ENCODE measurements at places on chromosomes 5 and 9.
A peak's percentile ranks its signal among the peaks of the same experiment; 100 is the strongest.

- H3K4me3 ChIP-seq, result peak overlapping the region; percentile 86
These were observed 29.3 kb downstream of the PCDH1 start for GRCh38 chr5:141848744-141849414.

DNA sequence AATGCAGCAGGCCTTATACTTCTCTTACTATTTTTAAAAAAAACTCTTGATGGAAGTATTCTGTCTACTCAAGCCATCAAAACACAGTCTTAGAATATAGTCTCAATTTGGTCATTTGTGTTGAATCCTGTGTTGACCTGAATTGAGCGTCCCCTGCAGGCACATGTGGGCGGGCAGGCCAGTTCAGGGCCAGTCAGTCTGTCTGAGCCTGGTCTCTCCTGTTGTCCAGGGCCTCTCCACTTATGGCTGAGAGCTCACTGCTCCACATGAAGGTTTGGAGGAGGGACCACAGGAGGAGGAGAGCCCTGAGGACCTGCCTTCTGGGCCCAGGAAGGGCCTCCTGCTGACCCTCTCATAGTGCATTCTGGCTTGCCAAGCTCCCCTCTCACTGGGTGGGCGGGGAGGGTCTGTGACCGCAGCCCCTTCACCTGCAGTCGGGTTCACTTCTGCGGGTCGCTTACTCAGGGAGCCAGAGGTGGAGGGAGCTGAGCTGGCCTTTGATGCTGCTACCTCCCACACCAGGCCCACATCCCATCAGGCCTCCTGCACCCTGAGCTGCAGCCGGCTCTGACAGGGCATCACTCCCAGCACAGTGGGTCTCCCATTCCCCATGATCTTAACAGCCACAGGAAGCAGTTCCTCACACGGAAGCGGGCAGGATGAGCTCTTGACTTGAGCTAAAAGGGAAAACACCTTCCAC, 178.2 kb upstream of the S1PR3 start:
- H3K27ac ChIP-seq, result no peak overlapping the region
- H3K4me3 ChIP-seq, result no peak overlapping the region
- H3K36me3 ChIP-seq, result no peaks in the 10 kb centered on the region

- no peak overlapping the region for H3K27ac ChIP-seq
- DNase-seq, result peak; percentile 44
- no peaks in the 10 kb centered on the region for H3K36me3 ChIP-seq
These were observed 29.9 kb downstream of the SLC6A18 start for GRCh38 chr5:1255081-1255561.

GRCh38 chr9:107744873-107745272, 255.3 kb upstream of the KLF4 start:
- no peak for DNase-seq
- no peaks in the 10 kb centered on the region for H3K27me3 ChIP-seq
- no peaks in the 10 kb centered on the region for H3K4me1 ChIP-seq
- H3K4me3 ChIP-seq, result no peak overlapping the region

GRCh38 chr5:23820765-23821471, 313.5 kb downstream of the PRDM9 start:
- H3K27ac ChIP-seq, result no peak overlapping the region
- DNase-seq, result no peak
- no peaks in the 10 kb centered on the region for H3K36me3 ChIP-seq
- no peaks in the 10 kb centered on the region for H3K27me3 ChIP-seq
- no peaks in the 10 kb centered on the region for H3K4me1 ChIP-seq

GRCh38 chr5:138102454-138103318, 18.9 kb downstream of the WNT8A start:
- peaks cover 2% of the 10 kb centered on the region for H3K27me3 ChIP-seq
- no peak overlapping the region for H3K4me3 ChIP-seq
- H3K27ac ChIP-seq, result no peak overlapping the region
- H3K4me1 ChIP-seq, result peaks cover under 1% of the 10 kb centered on the region

GRCh38 chr5:108747111-108747773, 455 bp upstream of the FER start:
- DNase-seq, result no peak
- H3K4me3 ChIP-seq, result peak overlapping the region; percentile 87
- H3K36me3 ChIP-seq, result no peaks in the 10 kb centered on the region
- peaks cover 30% of the 10 kb centered on the region for H3K27me3 ChIP-seq
- H3K27ac ChIP-seq, result peak overlapping the region; percentile 77

DNA sequence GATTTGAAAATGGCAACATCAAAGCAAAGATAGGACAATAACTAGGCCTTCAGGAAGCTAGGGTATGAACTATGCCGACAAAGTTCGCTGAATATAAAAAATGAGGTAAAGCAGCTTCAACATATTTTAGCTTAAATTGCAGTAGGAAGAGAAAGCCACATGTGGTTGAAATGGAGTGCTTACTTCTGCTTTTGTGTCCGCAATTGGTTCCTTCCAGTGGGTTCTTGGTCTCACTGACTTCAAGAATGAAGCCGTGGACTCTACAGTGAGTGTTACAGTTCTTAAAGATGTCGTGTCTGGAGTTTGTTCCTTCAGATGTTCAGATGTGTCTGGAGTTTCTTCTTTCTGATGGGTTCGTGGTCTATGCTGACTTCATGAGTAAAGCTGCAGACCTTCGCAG, 95.2 kb downstream of the APTX start:
- H3K36me3 ChIP-seq, result no peaks in the 10 kb centered on the region
- no peaks in the 10 kb centered on the region for H3K4me1 ChIP-seq
- DNase-seq, result no peak
- no peak overlapping the region for H3K27ac ChIP-seq
- H3K4me3 ChIP-seq, result no peak overlapping the region
- peaks cover 19% of the 10 kb centered on the region for H3K27me3 ChIP-seq

DNA sequence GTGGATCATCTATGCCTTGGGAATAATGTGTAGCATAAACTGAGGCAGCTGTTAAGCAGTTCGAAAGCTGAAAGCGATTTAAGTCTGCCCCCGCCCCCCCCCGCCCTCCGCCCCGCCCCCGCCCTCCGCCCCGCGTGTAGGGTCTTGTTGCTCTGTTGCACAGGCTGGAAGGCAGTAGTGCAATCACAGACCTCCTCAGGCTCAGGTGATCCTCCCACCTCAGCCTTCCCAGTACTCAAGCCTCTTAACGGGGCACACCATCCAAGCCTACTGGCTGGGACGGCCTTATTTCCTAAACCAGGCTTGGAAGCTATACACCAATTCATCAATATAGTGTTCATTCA, 945 bp downstream of the ANKDD1B start:
- no peak for DNase-seq
- no peak overlapping the region for H3K4me3 ChIP-seq
- H3K4me1 ChIP-seq, result no peaks in the 10 kb centered on the region
- peaks cover 5% of the 10 kb centered on the region for H3K36me3 ChIP-seq
- H3K27ac ChIP-seq, result no peak overlapping the region

DNA sequence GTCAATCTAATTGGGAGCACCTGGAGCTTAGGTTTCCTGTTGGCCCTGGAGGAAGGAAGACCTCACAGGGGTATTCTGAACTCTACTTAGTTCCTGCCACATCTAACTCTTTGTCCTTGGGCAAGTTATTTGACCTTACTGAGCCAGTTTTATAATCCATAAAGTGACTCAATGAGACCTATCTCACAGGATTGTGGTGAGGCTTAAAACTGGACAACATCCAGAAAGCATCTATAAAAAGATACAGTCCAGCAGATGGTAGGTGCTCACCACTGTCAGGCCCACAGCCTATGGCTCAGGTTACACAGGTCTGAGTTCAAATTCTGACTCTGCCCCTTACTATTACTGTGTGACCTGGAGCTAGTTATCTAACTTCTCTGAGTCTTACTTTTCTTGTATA, 23.3 kb downstream of the KCNV2 start:
- no peaks in the 10 kb centered on the region for H3K4me1 ChIP-seq
- no peak for DNase-seq
- no peak overlapping the region for H3K4me3 ChIP-seq
- no peaks in the 10 kb centered on the region for H3K27me3 ChIP-seq
- H3K36me3 ChIP-seq, result peaks cover 2% of the 10 kb centered on the region
- H3K27ac ChIP-seq, result no peak overlapping the region

GRCh38 chr5:9099689-9100088, 446.2 kb downstream of the SEMA5A start:
- no peak overlapping the region for H3K4me3 ChIP-seq
- DNase-seq, result no peak
- H3K27me3 ChIP-seq, result no peaks in the 10 kb centered on the region
- H3K36me3 ChIP-seq, result no peaks in the 10 kb centered on the region
- no peak overlapping the region for H3K27ac ChIP-seq
- H3K4me1 ChIP-seq, result no peaks in the 10 kb centered on the region

DNA sequence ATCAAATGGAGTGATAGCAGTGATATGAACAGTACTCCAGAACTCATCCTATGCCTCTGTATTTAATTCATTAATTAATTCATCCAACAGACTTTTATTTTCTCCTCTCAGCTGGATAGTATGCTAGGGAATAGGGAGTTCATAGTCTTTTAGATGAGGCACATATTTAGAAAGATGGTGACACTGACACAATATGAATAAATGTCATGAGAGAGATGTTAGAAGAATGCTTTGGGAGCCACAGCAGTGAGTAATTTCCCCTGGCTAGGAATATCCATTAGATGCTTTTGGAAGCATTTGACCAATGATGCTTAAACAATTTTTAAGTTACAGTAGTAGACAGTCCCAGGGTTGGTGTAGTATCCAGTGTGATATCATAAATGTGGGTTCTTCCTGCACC, 428.7 kb upstream of the SGCD start:
- no peaks in the 10 kb centered on the region for H3K27me3 ChIP-seq
- no peak overlapping the region for H3K27ac ChIP-seq
- H3K36me3 ChIP-seq, result no peaks in the 10 kb centered on the region
- H3K4me1 ChIP-seq, result no peaks in the 10 kb centered on the region
- no peak overlapping the region for H3K4me3 ChIP-seq
- no peak for DNase-seq

DNA sequence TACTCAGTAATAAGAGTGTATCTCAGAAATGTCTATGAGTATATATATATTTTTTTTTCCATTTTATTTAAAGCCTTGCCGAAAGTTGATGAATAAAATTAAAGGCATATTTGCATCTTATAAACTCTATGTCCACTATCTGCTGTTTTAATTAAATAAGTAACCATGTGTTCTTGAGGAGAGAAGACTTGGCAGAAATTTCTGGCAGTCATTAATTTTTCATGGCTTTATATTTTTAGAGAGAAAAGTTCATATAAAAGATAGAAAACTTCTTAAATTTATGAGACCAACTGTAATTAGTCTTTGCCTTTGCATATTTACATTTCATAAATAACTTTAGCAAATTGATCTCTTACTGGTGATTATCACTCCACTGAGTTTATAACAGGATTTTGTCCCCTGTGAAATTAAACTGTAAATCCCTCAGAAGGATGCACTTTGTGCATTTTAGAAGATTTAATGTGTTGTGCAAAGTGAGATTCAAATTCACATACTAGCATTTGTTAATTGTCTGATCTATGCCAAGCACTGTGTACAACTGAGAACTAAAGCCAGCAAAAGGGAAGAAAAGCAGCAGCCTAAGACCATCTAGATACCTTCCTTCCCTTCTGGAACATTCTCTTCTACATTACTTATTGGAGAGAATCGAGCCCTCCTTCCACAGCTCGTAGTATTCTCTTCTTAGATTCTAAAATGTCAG, 108.7 kb downstream of the SNCAIP start:
- no peak for DNase-seq
- H3K27me3 ChIP-seq, result peaks cover 2% of the 10 kb centered on the region
- H3K27ac ChIP-seq, result no peak overlapping the region

GRCh38 chr5:159034083-159034824, 65.5 kb downstream of the EBF1 start:
- no peaks in the 10 kb centered on the region for H3K36me3 ChIP-seq
- no peak overlapping the region for H3K27ac ChIP-seq
- H3K4me1 ChIP-seq, result no peaks in the 10 kb centered on the region
- no peak overlapping the region for H3K4me3 ChIP-seq

DNA sequence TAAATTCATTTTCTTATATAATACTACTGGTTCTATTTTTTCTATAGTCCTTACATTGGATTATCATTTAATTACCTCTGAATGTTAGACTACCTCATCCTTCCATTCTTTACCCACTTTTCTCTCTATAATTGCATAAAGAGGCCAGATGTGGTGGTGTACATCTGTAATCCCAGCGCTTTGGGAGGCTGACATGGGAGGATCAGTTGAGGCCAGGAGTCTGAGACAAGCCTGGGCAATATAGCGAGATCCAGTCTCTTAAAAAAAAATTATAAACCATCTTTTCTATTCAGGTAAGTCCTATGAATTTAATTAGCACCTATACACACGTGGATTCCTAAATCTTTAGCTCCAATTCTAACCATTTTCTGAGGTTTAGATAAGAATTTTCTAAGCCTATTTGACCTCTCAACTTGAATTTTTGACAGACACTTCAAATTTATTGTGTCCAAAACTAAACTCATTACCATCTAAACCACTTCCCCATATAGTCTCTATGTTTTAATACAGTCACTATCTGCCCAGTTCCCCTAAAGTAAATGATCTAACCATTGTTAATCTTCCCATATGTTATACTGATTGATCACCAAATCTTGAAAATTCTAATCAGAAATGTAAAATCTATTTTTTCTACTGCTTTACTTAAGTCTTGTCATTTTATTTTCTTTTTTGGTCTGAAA, 33.0 kb upstream of the CHD1 start:
- no peak for DNase-seq
- H3K4me3 ChIP-seq, result no peak overlapping the region
- no peaks in the 10 kb centered on the region for H3K27me3 ChIP-seq
- no peak overlapping the region for H3K27ac ChIP-seq
- no peaks in the 10 kb centered on the region for H3K4me1 ChIP-seq

- no peak for DNase-seq
- H3K27me3 ChIP-seq, result no peaks in the 10 kb centered on the region
These were observed 89.3 kb upstream of the DMRT1 start for GRCh38 chr9:752201-752600.

DNA sequence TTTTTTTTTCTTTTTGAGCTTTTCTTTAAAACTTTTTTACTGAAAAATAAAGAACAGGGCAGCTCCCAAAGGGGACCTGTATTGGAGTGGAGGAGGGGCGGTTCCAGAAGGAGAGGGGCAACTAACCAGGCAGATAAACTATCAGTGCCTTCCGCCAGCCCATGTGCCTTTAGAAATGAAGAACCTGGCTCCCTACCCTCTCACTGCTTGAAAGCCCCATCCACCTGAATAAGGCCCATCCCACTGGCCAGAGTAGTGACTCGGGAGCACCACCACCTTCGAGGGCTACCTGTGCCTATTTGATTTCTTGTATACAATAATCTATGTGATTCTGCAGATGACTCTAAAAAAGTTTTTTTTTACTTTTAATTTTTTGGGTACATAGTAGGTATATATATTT, 276.7 kb downstream of the PSAT1 start:
- H3K27me3 ChIP-seq, result no peaks in the 10 kb centered on the region
- H3K36me3 ChIP-seq, result no peaks in the 10 kb centered on the region
- no peaks in the 10 kb centered on the region for H3K4me1 ChIP-seq
- H3K4me3 ChIP-seq, result no peak overlapping the region

- no peaks in the 10 kb centered on the region for H3K36me3 ChIP-seq
- H3K4me3 ChIP-seq, result no peak overlapping the region
- no peak for DNase-seq
- H3K27me3 ChIP-seq, result peaks cover 8% of the 10 kb centered on the region
- H3K4me1 ChIP-seq, result peaks cover 7% of the 10 kb centered on the region
These were observed 9.3 kb downstream of the TLE1 start for GRCh38 chr9:81680006-81680405.

- no peaks in the 10 kb centered on the region for H3K27me3 ChIP-seq
- peaks cover 31% of the 10 kb centered on the region for H3K4me1 ChIP-seq
- H3K27ac ChIP-seq, result peak overlapping the region; percentile 64
- no peak for DNase-seq
- H3K36me3 ChIP-seq, result peaks cover 35% of the 10 kb centered on the region
These were observed 41.8 kb downstream of the UGCG start for GRCh38 chr9:111938427-111938800.

GRCh38 chr9:107907255-107907654, 417.7 kb upstream of the KLF4 start:
- no peaks in the 10 kb centered on the region for H3K4me1 ChIP-seq
- H3K27ac ChIP-seq, result no peak overlapping the region
- no peak for DNase-seq
- no peaks in the 10 kb centered on the region for H3K36me3 ChIP-seq
- no peaks in the 10 kb centered on the region for H3K27me3 ChIP-seq

Data from activated T-helper 1 cell treated with anti-CD3 and anti-CD28 coated beads, Interleukin-12 subunit alpha, Interleukin-12 subunit beta, Interleukin-2, Interleukin-4 antibody, amounts not matched to agents 30 ng/mL and 10 ng/mL and 1 ng/mL, durations not matched to agents 14 hours and 24 hours and 36 hours (primary cell).